ENCODE measurements at places on chromosomes 3 and 15.

DNA sequence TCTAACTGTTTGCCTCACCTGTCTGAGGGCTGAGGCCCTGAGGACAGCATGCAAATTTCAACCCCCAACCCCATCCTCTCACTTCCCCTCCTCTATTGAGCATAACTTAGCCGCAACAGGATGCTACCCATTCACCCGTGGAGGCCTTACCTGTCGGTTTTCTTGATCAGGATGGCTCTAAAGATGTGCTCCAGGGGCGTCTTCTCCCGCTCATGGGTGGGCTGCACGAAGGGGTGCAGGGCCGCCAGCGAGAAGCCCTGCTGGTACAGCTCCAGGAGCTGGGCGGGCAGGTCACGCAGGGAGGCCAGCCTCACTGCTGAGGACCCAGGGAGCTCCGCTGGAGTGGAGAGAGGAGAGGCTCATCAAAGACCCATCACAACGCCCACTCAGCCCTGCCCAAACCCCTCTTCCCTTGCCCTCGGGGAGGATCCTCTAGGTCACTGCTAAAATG is 79.8 kb downstream of the RFTN1 start:
- DNase-seq, result no peak

DNA sequence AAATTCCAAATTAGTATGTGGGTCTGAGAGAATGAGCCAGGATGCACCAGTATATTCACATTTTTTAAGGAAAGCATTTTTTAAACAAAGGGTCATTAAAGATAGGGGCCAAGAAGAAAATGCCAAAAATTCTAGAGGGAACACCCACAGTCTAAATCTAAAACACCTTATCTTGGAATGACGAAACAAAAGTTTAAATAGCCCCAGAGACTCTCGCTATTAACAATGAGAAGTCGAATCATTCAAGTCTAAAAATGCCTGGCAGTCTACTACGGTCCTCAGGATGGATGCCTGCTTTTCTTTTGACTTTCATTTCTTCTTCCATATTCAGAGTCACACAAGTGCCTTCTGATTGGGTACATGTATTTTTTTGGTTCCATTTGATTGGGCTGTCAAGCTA is 66.3 kb downstream of the SSUH2 start:
- DNase-seq, result no peak

GRCh38 chr3:172520301-172520831 is 2.9 kb downstream of the TNFSF10 start:
- no peak for DNase-seq

- DNase-seq, result no peak
Measured at GRCh38 chr3:71152892-71153265, 430.6 kb downstream of the FOXP1 start.

DNA sequence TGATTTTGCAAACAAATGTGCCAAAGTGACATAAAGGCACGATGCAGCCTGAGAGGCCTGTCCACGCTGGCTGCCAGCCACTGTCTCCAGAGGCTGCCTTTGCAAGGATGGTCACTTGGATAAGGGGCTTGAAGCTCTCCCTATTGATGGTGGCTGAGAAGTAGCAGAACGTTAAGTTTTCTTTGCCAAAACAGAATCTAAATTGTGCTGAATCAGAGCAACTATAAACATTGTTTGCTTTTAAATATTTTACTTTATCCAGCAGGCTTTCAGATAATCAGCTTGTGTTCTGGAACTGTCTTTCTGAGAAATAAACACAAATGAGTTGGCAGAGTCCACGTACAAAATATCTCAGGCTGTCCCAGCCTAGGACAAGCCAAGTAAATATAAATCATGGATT is 23.8 kb upstream of the CNBP start:
- DNase-seq, result no peak

GRCh38 chr3:13556917-13557316 is 8.0 kb downstream of the FBLN2 start:
- DNase-seq, result no peak

DNA sequence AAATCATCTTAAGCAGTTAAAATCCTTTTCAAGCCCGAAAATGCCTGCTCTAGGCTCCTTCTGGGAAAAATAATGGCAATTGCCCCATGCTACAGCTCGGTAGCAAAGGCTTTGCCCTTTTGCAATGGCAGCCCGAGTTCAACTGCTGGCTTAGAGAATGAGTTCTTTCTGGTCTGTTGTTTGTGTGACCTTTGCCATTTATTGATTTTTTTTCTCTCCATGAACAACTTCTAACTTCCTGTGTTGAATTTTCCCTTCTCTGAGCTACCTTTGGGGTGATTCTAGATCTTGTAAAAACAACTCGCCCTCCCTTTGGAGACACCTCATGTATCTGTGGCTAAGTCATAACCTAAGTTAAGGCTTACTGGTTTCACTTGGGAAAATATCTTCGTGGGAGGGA is 139.3 kb downstream of the PLCH1 start:
- DNase-seq, result no peak

DNA sequence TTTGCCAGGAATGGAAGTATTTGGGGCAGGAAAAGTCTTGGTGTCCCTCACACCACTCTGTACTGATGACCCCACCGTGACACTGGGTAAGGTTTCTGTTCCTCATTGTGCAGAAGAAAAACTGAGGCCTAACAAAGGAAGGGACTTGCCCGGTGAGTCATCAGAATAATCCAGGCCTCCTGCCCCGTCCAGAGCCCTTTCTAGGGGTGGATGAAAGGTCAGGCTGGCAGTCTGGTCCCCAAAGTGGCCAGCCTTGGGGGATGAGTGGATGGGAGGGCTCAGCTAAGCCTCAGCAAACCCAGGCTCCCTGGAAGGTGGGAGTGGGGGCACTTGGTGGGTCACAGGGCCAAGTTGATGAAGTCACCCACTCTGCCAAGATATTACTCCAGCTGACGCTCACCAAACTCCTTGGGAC is 2.3 kb upstream of the DNAH1 start:
- DNase-seq, result no peak

DNA sequence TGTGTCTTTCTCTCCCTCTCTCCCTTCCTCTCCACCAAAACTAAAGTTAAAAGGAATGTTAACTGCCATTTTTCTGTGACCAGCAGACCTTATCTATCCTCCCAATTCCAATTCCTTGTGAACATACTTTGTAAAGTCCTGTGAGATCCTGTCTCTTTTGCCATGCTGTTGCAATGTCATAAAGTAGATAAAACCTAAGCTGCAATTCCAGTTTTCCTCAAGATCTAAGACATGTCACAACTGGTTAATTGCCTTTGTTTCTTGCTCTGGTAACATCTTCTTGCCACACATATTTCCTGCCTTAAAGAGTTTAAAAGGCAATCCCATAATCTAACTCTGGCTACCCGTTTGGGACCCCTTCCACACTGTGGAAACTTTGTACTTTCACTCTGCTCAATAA is 188.7 kb downstream of the PYDC2 start:
- no peak for DNase-seq

DNA sequence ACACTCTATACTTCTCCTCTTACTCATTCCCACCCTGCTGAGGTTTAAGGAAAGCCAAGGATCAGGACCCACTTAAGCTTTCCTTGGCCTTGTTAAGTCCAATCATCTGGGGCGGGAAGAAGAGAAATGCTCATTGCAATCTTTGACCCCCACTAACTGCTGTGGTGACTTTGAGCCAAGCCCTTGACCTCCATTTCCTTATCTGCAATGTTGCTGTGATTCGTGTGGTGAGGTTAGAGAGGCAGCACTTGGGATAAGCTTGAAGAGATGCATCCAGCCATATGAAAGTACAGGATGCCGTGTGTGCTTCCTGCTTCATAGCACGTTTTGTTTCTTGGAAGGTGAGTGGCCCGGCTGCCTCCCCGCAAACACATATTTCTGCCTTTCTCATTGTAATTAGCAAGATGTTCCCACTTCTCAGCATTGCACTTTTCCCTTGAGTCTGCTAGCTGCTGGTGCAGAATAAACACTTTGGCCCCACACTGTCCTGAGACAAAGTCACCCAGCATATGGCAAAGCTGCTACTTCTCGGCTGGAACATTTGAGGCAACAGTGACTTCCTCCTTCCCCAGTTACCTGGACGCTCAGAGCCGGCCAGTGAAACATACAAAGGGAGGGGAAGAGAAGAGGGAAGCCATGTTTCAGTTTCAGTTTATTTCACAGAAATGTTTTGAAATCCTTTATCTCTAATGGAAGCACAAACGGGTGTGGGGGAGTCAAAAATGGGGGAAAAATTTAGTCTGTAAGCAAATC is 10.5 kb upstream of the NUDT16 start:
- no peak for DNase-seq

DNA sequence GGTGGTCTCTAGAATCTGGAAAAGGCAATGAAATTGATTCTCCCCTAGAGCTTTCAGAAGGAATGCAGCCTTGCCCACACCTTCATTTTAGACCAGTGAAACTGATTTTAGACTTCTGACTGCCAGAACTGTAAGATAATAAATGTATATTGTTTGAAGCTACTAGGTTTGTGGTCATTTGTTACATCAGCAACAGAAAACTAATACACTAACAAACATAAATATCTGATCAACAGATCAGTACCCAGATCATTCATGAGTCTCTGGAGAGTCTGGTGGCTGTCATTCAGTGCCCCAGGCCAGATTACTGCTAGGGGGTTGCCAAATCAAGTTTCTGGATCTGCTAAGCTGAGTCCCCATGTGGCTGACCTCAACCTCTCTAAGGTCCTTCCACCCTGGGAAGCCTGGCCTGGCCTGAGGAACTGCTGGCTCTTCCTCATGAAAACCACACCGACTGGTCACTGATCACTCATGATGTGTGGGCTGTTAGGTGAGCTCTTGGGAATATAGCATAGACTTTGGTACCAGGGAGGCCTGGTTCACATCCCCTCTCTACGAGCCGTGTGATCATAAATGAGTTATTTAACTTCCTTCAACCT is 11.1 kb upstream of the LACTB start:
- DNase-seq, result no peak
